Activated CD8-positive, alpha-beta memory T cell treated with anti-CD3 and anti-CD28 coated beads for 24 hours (primary cell): ENCODE measurements at places on chromosomes 13 and 19.

DNA sequence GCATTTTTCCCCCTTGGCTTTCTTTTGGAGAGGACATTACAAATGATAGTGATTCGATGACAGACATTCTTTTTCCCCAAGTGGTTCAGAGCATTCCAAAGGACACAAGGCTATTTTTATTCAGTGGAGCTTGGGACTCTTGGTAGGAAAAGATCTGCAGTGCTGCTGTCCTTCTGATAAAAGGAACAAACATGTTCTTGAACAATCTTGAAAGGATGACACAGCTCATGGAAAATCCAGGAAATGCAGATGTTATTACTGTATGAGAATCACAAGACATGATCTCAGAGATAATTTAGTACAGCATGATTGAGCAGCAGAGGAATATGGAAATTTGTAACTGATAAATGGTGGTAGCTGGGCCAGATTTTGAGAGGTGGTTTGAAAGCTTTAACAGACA, 96.2 kb upstream of the RFC3 start:
- no peak for DNase-seq

GRCh38 chr13:39599012-39599411, 4.0 kb downstream of the LHFPL6 start:
- no peak for DNase-seq

GRCh38 chr13:41633776-41634175, 176.4 kb downstream of the RGCC start:
- DNase-seq = no peak

GRCh38 chr13:99391781-99392469, 84.7 kb upstream of the GPR183 start:
- peak; percentile 45 for DNase-seq

DNA sequence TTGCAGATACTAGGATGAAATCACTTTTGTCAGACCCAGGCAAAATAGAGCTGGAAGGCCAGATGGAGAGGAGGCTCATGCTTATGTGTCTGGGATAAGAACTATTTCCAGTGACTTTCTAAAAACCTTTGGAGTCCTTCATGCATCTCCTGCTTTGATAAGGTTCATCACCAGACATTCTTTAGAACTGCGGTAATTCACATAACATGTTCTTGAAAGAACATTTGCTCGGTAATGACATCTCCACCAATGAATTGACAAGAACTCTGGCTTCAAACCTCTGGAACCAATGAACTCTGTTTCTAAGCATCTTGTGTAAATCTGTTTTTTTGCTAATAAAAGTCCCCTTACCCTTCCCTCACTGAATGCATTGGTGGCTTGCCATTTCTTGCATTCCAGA, 112.0 kb upstream of the KL start:
- no peak for DNase-seq

- no peak for DNase-seq
These were observed 47.8 kb upstream of the VSTM2B start for GRCh38 chr19:29477831-29478577.
